ENCODE measurements at places on chromosomes 13 and 19.

DNA sequence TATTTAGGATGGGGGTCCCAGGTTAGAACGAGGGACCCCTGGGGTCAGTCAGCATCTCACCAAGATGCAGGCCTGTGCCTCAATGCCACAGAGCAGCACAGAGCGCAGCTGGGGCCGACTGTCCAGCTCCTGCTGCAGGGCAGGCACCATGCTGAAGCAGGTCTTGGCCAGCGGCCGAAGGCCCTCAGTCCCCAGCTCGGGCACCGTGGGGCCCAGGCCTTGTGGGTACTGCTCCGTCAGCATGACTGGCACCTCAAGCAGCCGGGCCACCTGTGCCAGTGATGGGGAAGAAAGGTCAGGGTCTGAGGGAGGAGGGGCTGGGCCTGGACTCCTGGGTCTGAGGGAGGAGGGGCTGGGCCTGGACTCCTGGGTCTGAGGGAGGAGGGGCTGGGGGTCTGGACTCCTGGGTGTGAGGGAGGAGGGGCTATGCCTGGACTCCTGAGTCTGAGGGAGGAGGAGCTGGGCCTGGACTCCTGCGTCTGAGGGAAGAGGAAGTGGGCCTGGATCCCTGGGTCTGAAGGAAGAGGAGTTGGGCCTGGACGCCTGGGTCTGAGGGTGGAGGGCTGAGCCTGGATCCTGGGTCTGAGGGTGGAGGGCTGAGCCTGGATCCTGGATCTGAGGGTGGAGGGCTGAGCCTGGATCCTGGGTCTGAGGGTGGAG lies 5.7 kb downstream of the ISOC2 start:
- DNase-seq: no peak

GRCh38 chr13:83311886-83312577 lies 570.2 kb downstream of the SLITRK1 start:
- DNase-seq: no peak

DNA sequence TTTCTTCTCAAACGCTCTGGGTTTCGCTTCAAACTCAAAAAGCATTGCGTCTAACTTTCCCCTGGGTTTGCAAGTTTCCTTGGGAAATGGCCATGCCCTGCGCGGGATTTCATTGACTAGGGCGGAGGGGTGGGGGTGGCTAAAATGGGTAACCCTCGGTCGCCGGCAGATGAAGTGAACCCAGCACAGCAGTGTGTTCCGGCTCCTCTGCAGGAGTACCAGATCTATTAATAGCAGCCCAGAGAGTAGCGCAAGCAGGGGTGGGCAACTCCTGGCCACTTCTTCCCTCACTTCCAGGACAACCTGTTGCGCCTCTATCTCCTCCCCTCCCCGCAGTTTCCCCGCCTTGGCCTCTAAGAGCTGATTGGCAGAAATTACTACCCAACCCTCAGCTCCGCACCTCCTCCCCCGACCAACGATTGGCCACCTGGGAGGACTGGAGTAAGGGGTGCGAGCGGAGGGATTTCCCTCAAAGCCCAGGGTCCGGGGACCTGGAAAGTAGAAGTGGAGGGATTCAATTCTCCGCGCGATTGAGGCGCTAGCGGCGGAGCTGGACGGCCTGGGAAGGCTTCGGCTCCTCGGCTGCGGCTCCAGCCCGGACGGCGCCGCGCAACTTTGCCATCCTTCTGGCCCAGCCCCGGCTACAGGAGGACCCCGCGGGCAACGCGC lies at the start of gene FREM2:
Gene FREM2 (plus strand): TSS at position 501 of the 669 bp plus-strand sequence. CDS start 268 bp downstream, outside the sequence.
- no peak for DNase-seq

DNA sequence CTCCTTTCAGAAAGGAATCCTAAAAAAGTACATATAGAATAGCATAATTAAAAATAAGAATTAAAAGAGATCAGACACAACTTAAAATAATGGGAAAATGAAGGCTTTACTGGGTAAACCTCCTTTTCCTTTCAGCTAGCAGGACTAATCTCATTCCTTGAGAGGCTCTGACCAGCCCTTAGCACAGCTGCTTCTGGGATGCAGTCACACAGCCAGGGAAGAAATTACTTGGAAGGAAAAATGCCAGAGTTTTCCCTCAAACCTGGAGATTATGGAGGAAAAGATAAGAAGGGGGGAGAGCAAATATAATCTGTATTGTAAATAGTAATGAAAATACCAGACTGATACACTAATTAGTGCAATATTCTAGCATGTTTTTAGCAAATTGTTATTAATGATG lies 91.8 kb downstream of the LRCH1 start:
- no peak for DNase-seq
